ENCODE measurements at places on chromosomes 13 and 19.

- DNase-seq = peak; percentile 54
Measured at GRCh38 chr13:73849292-73849691, 284.9 kb downstream of the KLF12 start.

GRCh38 chr13:61246351-61246750 lies 169.3 kb downstream of the PCDH20 start:
- DNase-seq = no peak

DNA sequence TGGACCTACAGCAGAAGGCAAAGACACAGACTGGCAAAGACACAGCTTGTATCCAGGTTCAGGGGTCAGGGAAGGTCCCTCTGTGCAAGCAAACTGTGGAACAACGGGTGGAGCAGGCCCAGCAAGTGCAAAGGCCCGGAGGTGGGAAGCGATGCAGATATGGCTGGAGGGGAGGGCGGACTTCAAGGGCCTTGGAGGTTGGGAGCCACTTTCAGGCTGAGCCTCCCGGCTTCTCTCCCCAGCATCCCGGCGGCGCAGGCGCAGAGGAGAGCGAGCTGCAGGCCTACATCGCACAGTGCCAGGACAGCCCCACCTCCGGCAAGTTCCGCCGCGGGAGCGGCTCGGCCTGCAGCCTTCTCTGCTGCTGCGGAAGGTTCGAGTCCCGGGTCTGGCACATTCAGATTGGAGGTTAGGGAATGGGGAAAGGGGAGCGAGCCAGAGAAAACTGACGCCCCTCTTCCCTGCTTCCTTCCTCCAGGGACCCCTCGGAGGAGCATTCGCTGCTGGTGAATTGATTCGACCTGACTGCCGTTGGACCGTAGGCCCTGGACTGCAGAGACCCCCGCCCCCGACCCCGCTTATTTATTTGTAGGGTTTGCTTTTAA lies 2.1 kb upstream of the PNPLA6 start:
- DNase-seq = peak; percentile 70

DNA sequence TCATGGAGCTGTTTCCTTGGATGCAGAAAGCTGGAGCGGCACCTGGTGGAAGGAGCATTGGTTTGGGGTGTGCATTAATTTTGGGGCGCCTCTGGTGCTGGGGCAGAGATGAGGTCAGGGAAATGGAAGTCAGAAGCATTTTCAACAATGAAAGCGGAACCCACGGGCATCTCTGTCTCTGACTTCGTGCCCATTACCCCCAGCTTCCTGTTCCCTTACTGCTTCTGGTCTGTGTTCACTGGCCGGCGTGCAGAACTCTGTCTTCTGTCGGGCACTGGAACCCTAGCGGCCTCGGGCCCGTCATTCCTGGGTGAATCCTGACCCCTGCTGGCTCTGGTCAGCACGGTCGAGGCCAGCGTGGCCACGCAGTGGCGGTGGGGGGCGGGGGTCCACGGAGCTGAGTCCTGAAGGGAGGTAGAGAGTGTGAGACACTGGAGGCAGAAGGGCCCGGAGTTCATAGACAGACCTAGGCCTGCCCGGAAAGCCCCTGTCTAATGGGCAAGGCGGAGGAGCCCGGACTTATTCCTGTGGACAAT lies 7.9 kb upstream of the LINGO3 start:
- peak; percentile 79 for DNase-seq

GRCh38 chr13:50396001-50396400 lies 380.8 kb downstream of the KCNRG start:
- DNase-seq = no peak

DNA sequence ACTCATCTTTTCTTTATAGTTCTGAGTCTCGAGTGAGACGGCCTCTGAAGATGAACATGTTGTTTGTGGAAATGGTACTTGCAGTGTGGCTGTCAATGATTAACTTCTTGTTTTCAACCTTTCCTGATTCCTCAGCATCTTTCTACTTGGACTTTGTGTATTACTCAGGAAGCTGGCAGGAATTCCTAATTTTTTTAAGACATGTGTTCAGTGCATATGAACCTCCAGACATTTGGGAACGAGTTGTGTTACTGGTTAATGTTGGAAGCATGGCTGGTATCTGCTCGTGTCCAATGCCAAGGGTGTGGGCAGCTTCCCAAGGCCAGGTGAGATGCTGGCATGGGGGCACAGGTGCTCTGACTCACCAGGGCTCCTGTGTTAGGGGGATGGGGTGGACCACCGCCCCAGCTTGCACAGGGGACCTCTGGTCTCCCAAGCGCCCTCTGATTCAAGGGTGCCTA lies 61.1 kb upstream of the MCF2L start:
- no peak for DNase-seq

GRCh38 chr13:54949735-54950134 lies 1921.1 kb downstream of the OLFM4 start:
- DNase-seq = no peak

GRCh38 chr13:19838865-19839275 lies 24.6 kb downstream of the ZMYM5 start:
- no peak for DNase-seq

GRCh38 chr13:37131092-37131491 lies 25.6 kb upstream of the CSNK1A1L start:
- no peak for DNase-seq

DNA sequence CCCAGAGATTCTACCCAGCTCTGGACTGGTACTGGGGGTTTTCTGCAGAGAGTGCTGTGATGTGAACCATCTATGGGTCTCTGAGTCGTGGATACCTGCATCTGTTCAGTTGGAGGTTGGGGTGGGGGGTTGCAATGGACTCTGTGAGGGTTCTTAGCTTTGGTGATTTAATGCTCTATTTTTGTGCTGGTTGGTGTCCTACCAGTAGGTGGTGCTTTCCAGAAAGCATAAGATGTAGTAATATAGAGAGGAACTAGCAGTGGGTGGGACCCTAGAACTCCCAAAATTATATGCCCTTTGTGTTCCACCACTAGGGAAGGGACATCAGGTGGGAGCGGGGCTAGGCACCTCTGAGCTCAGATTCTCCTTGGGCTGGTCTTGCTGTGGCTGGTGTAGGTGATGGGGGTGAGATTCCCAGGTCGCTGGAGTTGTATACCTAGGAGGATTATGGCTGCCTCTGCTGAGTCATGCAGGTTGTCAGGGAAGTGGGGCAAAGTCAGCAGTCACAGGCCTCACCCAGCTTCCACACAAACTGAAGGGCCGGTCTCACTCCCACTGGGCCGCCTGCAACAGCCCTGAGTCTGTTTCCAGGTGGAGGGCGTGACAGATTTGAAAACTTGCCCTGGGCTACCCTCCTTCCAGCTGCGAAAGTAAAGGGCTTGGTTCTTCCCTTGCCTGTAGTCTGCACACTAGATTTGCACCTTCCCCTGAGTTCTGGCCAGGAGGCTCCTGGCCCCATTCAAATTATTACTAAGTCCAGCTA lies 573.0 kb upstream of the SLITRK1 start:
- DNase-seq = no peak

- no peak for DNase-seq
Measured at GRCh38 chr19:1163934-1164683, 10.0 kb downstream of the SBNO2 start.

DNA sequence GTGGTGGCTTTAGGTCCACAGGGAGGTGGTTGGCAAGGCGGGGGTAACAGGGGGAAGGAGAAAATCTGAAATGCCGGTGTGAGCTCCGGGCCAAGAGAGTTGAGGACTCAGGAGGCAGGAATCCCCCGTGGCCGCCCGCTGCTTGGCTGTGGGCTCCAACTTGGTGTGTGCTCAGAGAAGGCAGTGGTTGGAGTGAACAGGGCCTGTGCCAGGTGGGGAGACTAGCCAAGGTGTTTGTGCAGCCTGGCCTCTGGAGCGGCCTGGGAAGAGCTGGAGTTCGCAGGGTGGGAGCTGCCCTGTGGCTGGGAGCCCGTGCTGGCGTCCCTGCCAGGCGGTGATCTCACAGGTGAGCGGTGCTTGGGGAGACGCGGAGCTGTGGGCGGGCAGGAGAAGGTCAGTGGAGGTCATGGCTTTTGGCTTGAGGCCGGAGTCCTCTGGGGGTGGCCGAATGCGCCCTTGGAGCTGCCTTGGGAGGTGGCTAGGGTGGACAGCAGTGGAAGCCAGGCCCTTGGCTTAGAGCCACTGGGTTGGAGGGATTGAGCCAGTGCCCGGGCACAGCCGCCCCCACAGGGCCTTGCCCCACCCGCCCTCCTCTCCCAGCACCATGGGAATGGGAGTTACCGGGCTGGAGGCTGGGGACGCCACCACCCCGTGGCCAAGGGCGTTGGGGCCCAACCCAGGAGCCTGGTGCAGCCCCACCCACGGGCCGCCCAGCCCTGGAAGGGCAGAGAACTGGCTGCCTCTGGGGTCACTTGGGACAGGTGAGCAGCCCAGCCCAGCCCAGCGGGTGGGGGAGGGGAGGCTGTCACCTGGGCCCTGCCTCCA lies 7.1 kb upstream of the CIRBP start:
- no peak for DNase-seq

DNA sequence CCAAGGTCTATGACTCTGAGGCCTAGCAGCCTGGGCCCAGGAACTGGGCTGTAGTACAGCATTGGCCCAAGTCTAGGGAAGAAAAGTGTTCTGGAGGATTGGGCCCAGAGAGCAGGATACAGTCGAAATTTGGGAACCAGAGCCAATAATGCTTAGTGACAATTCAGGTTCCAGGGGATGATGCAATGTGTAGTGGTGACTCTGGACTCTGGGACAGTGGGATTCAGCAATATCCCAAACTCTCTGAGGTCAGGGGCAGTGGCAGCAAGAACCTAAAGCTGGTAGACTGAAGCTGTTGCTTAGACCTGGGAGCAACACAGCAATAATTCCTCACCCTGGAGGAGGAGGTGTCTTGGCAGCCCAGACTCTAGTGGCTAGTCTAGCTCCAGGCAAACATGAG lies 545.5 kb upstream of the ARGLU1 start:
- DNase-seq = no peak

GRCh38 chr13:59318320-59318930 lies 845.3 kb downstream of the DIAPH3 start:
- DNase-seq = peak; percentile 78

- DNase-seq = peak; percentile 82
Measured at GRCh38 chr19:1248786-1249297, 459 bp downstream of the MIDN start.

GRCh38 chr19:33100894-33101644 lies 20.1 kb downstream of the GPATCH1 start:
- no peak for DNase-seq

DNA sequence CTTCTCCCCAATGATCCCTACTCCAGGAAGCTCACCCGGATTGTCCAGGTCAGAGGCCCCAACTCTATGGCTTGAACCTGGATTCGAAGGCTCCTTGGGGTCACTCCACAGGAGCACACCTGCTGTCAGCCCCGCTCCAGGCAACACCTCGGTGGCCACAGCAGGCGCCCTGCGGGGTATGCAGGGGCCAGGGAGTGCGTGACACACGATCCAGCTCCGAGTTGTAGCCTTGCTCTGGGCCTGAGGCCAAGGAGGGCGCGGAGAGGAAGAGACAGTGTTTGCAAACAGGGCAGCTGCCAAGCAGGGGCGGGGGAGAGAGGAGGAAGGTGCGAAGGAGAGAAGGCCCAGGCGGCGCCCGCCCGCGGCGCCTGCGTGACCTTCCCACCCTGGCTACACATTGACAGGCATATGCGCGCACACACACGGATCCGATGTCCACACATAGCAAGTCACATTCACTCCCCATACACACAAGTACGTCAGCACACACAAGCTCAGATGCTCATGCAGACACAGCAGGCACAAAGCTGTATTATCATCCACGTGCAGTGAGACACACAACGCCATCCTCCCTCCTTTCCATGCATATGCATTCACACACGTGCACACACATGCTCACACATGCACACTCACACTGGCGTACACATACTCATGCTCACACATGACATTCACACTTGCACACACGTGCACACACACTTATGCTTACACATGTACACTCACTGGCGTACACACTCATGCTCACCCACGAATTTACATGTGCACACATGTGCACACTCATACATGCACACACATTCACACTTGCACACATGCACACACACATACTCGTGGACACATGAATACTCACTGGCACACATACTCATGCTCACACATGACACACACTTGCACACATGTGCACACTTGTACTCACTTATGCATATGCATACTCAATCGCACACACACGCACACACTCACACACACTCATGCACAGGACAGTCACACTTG lies 10.4 kb downstream of the SBK2 start:
- peak; percentile 63 for DNase-seq

DNA sequence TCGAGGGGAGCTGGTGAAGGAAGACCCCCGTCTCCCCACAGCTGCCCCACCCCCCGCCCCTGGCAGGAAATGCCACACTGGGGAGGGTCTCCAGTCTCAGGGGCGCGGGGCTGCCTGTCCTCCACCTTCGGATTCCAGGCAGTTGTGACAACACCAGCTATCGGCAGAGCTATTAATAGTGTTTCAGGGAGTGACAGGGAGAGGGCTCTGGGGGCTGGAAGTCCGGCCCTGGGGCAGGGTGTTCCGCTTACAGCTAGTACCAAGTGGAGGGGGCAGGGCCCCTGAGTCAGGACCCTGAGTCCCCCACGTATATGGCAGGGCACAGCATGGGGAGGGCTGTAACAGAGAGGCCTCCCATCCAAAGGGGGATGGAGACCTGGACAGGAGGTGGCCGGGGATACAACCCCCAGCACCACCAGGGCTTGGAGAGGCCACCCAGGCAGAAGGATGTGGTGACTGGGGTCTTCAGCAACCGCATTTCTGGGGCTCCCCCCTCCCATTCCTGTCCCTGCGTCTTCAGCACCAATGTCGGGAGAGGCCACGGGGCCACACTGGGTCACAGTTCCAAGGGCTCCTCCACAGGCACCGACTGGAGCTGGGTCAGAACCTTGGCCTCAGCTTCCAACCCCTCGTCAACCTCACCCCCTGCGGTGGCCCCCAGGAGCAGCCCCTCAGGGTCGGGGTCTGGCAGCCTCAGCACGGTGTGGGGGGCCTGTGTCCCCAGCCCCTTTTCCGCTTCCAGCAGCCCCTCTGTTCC lies 3.9 kb downstream of the SIX5 start:
- DNase-seq = no peak

DNA sequence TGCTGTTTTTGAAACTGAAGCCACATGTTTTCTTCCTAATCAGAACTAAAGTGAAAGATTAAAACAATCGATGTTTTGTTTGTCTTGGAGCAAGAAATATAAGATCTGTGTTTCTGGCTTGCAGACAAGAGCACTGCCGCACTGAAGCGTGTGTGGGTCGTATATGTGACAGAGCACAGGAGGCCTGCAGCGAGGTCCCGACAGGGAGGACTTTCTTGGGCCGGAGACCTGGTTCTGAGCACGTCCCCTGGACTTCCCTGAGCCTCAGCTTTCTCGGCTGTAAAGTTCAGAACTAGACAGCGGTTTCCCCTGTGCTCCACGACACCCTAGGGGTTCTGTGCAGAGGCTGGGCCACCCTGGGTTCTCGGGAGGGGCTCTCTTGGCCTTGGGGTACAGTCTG lies 60.5 kb downstream of the GADD45B start:
- DNase-seq = no peak

GRCh38 chr19:4557971-4558941 lies 1.2 kb downstream of the SEMA6B start:
- DNase-seq = peak; percentile 79

GRCh38 chr13:65929436-65929835 lies 1300.7 kb downstream of the PCDH9 start:
- DNase-seq = no peak

- DNase-seq = no peak
Measured at GRCh38 chr13:49859560-49859959, 67.1 kb upstream of the KPNA3 start.

DNA sequence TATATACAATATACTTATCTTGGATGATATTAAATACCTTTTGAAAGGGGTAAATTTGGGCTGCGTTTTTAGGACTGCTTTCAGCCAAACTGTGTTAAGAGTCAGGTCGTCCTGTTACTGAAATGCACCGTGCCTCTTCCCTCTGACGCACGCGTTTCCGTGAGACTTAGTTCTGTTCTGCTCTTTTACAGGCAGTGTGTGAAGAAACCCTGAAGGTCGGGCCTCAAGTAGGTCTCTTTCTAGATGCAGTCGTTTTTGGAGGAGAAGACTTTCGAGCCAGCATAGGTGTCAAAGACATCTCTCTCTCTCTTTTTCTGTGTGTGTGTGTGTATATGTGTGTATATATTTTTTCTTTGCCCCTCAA lies 107.0 kb downstream of the ZIC5 start:
- no peak for DNase-seq
